ENCODE measurements at places on chromosomes 3 and 15. TPM values are rescaled to one million over a fixed set of nuclear protein-coding genes. Genes with fewer than 3 reads are reported as not detected.

DNA sequence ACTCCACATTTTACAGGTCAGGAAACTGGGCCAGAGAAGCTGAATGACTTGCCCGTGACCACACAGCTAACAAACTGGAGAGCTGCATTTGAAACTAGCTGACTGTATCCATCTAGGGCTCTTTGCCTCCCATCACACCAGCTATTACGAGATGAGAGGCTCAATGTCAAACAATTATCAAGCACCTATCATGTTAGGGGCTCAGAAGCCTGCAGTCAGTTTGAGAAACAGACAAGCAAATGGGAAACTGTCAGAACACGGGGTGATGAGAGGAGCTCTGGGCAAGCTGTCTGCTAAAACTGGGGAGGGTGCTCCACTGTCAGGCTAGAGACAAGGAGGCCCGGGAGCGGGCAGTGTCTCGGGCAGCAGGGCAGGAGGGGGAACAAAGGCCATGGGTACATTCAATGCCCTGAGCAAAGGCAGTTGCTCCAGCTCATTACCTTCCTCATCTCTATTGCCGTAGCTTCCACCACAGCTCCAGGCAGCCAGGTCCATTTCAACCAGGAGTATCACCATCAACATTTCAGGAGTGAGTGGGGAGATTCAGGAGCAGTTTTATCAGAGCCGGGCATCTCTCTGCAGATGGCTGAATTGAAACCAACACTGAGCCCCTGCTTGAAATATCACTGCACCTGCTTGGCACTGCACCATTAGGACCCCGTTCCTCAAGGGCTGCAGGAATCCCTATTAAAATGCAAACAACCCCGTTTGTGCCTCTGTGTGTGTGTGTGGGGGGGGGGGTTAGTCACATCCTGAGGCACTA lies 122.6 kb downstream of the RAB11A start:
- ATAC-seq: no peak

GRCh38 chr3:102577082-102577789 lies 142.4 kb downstream of the ZPLD1 start:
- no peak for ATAC-seq

DNA sequence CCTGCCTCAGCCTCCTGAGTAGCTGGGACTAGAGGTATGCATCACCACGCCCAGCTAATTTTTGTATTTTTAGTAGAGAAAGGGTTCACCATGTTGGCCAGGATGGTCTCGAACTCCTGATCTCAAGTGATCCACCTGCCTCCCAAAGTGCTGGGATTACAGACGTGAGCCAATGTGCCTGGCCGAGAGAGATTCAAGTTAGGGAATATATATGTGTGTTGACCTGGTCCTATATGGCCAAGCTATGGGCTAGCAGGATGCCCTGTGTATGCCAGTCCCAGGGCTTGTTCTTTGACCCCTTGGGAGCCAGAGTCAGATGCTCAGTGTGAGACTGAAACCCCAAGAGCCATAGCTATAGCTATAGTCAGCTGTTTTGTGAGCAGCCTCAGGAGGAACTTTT lies 1.9 kb downstream of the NDUFAF3 start:
- ATAC-seq: no peak

DNA sequence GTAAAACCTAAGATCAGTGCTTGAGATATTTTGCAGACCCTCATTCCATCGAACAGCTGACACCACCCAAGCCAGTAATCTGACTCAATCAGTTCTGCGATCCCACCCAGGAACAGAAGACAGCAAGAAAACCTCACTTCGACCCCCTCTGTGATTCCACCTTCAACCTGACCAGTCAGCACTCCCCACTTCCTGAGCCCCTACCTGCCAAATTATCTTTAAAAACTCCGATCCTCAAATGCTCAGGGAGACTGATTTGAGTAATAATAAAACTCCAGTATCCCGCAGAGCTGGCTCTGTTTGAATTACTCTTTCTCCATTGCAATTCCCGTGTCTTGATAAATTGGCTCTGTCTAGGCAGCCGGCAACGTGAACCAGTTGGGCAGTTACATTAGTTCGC lies 25.7 kb upstream of the CLDN16 start:
- no peak for ATAC-seq

- peak; percentile 93 for ATAC-seq
These were observed 218.8 kb upstream of the CTNNB1 start for GRCh38 chr3:40980467-40980866.

DNA sequence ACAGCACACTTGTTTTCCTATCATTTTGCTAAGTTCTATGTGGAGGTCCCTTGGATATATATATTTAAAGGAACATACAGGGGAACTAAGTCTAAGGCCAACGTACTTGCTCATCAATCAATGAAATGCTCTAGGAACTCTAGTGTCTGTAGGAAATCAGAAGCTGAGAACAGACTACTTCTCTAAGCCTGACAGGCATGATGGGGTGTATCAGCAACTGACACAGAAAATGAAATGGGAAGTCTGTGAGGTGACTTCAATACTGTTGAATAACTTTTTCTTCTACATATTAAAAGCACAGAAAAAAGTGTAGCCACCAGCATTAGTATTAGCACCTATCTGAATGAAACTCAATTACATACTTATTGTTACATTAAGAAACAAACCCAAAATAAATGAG lies 56.9 kb upstream of the CSPG5 start:
- ATAC-seq: no peak

GRCh38 chr15:27958911-27959578 lies 140.1 kb downstream of the OCA2 start:
- no peak for ATAC-seq

GRCh38 chr15:75366163-75366562 lies 2.2 kb downstream of the MAN2C1 start:
- no peak for ATAC-seq

GRCh38 chr3:119977353-119977752 lies 116.9 kb downstream of the GSK3B start:
- no peak for ATAC-seq

- ATAC-seq: no peak
These were observed 822.4 kb downstream of the VGLL3 start for GRCh38 chr3:86168512-86168911.

DNA sequence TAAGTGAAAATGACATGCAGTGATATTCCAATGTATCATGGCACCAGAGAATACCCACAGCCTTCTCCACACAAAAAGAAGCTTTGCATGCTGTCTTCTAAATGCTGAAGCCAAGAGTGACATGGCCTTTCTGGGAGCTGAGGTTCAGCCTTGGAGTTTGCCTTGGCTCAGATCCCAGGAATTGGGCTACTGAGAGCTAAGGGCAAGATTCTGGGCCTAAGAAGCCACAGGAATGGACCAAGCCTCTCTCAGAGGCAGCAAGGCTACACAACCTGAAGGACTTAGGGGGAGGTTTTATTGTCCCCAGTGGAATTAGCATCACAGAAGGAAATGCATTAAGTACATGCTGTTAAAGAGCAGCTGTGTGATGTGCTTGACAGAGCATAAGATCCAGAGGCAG lies 1078.5 kb downstream of the TUSC7 start:
- no peak for ATAC-seq

- peak; percentile 63 for ATAC-seq
These were observed 3.7 kb downstream of the PBRM1 start for GRCh38 chr3:52682016-52682415.

DNA sequence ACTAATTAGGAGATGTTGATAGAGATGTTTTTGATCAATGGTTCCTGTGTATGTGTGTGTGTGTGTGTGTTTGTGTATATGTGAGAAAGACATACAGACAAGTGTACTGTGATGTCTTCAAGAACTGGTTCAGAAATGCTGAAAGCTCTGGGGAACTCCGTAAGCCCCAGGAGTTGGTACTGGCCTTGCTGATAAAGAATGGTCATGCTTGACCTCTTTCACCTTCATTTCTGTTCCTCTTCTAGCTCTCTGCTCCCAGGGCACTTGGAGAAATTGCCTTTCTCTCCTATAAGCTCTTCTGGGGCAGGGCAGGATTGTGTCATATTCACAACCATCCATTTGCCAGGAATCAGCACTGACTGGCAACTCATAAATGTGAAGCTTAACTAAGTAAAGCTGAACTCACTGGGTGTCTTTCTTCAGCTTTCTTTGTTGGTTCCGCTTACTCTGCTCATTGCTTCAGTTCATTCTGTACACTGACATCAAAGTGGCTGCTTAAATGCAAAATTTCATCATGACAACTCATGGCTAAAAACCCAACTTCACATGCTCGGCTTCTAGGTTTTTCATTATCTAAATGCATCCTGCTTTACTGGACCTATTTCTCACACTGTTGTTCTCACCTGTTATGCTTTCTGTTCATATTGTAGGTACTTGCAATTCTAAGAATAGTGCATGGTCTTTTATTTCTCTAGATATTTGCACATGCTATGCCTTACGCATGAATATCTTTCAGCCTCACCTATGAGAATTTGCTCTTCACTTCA lies 162.1 kb upstream of the LYSMD4 start:
- ATAC-seq: no peak

- ATAC-seq: no peak
These were observed 158.2 kb upstream of the TSC22D2 start for GRCh38 chr3:150249779-150250470.

GRCh38 chr15:75437721-75438120 lies 13.8 kb downstream of the SIN3A start:
- no peak for ATAC-seq

DNA sequence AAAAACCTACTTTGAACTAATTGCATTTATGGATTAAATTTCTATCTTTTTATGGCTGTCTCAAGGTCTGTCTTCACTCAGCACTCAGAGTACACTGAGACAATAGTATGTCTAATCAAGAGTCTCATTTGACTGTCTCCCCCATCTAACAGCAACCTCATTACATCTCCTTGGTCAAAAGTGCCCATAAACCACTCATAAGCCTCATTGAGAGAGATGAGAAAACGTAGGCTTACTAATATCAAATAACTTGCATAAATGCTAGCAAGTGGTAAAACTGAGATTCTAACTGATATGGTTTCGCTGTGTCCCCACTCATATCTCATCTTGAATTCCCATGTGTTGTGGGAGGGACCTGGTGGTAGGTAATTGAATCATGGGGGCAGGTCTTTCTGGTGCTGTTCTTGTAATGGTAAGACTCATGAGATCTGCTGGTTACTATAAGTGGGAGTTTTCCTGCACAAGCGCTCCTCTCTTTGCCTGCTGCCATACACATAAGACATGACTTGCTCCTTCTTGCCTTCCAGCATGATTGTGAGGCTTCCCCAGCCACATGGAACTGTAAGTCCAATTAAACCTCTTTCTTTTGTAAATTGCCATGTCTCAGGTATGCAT lies 113.9 kb downstream of the TFDP2 start:
- ATAC-seq: peak; percentile 70

GRCh38 chr3:16055606-16056211 lies 118.8 kb upstream of the GALNT15 start:
- ATAC-seq: no peak

- ATAC-seq: no peak
These were observed 359.8 kb downstream of the LPP start for GRCh38 chr3:188513662-188514328.

GRCh38 chr3:177197727-177198460 lies 612 bp upstream of the TBL1XR1 start:
- ATAC-seq: peak; percentile 33

DNA sequence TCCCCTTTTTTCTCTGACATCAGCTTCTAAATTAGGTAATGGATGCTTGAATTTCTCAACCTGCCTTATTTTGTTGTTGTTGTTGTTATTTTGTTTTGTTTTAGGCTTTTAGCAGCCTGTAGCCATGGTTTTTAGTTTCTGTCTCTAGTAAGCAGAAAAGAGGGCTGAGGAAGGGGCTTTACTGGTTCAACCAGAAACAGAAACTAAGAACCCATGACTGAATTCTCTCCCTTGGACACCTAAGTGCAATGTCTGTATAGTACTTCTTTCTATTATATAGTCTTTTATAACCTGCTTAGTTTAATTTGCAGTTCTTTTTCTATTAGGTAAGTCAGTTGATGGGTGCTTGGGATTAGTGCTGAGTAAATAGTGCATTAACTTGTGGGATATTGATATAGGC lies 129.0 kb downstream of the BBX start:
- ATAC-seq: peak; percentile 44

DNA sequence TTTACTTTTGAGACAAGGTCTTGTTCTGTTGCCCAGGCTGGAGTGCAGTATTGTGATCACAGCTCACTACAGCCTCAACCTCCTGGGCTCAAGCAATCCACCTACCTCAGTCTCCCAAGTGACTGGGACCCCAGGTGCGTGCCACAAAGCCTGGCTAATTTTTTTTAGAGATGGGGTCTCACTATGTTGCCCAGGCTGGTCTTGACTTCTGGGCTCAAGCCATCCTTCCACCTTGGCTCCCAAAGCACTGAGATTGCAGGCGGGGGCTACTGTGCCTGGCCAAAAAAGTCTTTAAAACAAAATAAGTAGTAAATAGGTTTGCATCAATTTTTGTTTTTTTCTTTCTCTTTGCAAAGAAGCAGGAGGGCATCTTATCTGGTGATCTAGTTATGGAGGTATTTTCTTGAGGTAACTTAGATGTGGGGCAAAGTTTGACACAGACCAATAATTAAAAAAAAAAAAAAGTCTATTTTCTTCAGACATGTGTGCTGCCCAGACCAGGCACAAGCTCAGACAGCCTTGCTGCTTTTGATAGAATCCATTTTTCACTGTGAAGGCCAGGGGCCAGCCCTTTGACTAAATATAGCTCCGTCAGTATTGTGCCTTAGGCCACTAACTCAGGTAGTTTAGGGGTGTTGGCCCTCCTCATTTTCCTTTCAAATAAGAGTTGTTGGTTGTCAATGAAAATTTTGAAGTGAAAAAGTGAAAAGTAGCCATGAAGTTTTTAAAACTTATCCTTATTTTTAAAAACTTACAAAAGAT lies 2.5 kb downstream of the ARL6IP5 start:
- ATAC-seq: no peak

- ATAC-seq: no peak
These were observed 68.3 kb downstream of the KLHL25 start for GRCh38 chr15:85726454-85726853.

DNA sequence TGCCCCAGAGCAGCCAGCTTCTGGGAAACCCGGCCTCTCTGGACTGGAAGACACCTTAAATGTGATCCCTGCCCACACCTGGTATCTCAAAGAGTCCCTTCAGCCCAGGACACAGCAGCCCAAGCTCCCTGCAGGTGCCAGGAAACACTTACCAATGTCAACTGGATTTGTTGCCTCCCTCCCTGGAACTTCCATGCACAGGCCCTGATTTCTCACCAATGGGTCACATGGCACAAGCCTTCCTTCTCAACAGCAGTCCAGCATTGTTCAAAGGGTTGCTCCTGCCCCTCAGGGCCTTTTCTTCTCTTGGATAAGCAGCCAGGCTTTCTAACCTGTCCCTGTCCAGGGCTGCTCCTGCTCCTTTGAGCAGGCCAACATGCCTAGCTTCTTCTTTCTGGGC lies 31.6 kb downstream of the ANP32A start:
- no peak for ATAC-seq

The DBR1 gene
- 21.2 TPM for total RNA-seq

The CTXN2 gene
- total RNA-seq: 0.11 TPM

The SEMA5B gene
- total RNA-seq: not detected

The CNOT10 gene
- total RNA-seq: 68.1 TPM

The TERC gene
- 14.9 TPM for total RNA-seq

The GFM1 gene
- total RNA-seq: 40.6 TPM

The PARP14 gene
- total RNA-seq: 51.5 TPM

The MFAP1 gene
- total RNA-seq: 63.4 TPM

The SCN11A gene
- total RNA-seq: 0.22 TPM

The CDC25A gene
- total RNA-seq: 18.8 TPM

The SI gene
- not detected for total RNA-seq
